Activated CD8-positive, alpha-beta memory T cell treated with anti-CD3 and anti-CD28 coated beads for 1 hour (primary cell): ENCODE measurements at places on chromosomes 11 and 22.

- no peak for DNase-seq
These were observed 22.3 kb downstream of the SMCO4 start for GRCh38 chr11:93520726-93521509.

DNA sequence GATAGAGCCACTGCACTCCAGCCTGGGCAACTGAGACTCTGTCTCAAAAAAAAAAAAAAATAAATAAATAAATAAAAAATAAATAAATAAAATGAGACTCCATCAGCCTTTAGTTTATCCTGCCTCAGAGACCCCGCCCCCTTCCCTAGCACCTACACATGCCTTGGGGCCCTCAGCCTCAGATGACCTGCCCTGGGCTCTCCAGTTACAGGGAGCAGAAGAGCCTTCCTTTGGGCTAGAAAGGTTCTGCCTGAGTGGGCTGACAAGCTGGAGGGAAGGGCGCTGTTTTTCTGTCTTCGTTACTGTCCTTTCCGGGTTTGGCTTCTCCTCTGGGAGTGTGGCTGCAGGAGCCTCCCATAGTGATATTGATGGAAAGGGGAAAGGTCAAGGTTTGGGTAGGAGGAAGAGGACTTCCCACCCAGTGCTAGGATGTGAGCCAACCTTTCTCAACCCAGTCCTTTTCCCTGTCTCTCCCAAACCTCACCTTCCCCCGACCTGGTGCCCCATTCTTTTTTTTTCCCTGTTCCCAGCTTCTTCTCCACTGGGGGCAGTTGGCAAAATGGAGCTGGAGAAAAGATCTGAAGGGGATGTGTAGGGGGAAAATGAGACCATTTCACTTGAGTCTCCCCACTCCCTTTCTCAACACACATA is 1.5 kb upstream of the SF3B2 start:
- DNase-seq, result no peak

DNA sequence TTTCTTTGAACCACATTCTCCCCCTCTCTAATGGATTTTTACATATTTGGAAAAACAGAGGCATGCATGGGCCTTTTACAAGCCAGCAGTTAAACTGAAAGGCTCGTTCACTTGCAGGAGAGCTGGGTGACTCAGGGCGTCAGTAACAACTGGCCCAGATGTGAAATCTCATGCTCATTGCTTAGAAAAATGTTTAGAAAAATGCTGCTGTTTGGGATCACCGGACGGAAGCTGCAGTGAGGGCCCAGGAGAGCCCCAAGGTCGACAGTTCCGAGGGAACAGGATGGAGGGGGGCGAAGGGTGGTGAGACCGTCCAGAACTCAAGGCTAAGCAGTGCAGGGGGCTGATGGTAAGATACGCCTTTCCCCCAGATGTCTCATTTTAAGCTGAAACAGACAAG is 41.7 kb upstream of the SMTN start:
- no peak for DNase-seq

DNA sequence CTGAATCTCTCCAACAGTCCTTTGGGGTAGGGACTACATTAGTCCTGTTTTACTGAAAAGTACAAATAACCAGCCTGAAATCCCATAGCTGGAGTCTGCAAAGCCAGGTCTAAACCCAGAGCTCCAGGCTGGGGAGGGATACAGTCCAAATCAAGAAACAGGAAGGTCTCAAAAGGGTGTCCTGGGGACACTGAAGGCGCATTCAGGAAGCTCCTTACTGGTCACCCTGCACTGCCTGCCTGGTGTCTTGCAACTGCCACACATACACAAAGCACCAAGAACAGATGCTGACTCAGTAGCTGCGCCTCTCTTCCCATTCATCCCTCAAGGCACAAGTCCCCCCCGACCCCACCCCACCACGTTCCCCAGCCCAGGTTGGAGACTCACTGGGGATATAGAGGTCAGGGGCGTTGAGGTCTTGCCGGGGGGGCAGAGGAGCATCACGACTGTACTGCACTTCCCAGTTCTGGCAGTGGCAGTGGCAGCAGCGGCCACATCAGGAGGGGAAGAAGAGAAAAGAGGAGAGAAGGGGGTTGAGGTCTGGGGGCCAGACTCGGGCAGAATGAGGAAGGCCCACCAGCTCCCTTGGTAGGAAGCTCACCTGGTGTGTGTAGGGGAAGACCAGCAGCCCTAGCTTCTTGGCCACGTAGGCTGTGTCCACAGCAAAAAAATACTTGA is 1.6 kb downstream of the YIF1A start:
- no peak for DNase-seq

DNA sequence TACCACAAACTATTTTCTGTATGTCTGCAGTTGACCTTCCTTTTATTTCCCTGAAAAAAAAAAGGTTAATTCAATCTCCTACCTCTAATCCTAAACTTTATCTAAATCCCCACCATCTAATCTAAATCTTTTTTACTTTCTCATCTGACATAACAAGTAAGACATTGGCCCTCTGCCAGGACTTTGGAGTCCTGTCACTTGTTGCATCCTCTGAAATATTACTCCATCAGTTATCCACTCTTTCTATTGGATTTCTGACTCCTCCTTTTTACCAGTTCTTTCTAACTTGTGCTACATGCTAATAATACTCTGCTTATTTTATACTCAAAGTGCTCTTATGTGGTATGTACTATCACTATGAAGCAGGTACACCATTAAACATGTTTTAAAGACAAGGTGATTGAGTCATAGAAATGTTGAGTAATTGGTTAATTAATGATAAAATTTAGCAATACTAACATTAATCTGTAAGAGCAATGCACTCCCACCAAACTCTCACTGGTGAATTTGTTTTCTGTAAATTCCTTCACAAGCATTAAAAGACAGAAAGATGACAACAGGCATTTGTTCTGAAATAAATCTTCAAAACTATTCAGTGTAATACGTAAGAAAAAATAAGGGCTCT is 914.2 kb upstream of the RAG2 start:
- DNase-seq, result no peak
